Hematopoietic multipotent progenitor cell treated with erythropoietin and hydrocortisone succinate and interleukin-3 and kit ligand, for 8 days (in vitro differentiated cells): ENCODE measurements at places on chromosomes 7 and 10.

DNA sequence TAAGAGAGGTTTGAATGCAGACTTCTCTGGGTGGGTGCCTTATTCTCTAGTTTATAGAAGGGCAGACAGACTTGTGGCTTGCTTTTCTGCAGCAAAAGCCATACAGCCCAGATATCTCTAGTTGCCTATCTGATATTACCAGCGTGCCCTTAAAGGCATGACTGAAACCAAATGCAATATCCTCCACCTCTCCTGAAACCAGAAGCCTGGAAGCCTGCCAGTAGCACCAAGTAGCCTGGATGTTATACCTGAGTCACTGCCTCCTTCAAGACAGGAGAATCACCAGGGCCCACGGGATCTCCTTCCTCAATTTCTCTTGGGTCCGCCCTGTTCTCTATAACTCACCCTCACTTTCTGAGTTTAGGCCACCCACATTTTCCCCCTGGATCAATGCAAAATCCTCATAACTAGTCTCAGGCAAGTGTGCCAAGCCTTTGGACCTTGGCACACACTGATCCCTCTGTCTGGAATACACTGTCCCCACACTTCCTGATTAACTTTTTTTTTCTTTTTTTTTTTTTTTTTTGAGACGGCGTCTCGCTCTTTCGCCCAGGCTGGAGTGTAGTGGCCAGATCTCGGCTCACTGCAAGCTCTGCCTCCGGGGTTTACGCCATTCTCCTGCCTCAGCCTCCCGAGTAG, 638.4 kb downstream of the GALNT17 start:
- peak; percentile 6 for DNase-seq

DNA sequence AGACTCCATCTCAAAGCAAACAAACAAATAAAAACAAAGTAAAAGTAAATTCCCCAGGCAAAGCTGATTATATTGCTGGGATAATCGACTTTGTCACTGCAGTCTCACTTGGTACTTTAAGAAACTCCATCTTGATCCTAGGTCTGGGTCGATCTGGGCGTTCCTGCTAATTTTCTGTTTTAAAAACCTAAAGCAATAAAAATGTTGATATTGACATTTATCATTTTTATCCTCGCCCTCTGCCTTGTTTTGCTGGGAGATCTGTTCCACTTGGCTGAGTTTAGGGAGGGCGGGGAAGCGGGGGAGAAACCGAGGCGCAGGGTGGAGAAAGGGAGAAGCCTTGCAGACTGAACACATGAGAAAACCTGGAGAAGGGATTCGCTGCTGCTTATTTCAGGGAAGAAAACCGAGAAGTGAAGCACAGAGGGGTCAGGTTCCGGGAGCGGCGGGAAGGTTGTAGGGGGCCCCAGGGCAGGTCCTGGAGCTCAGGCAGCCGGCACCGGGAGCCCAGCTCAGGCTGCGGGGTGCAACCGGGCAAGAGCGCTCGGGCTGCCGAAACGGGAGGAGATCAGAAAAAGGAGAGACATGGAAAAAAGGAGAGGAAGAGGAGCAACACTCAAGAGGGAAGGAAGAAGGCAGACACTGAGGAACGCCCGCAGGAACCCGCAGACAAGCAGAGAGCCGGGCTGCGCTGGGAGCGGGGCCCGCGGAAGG, 27.3 kb upstream of the KMT2C start:
- no peak for DNase-seq

- DNase-seq: no peak
These were observed 96.1 kb upstream of the RHEB start for GRCh38 chr7:151615784-151616183.

DNA sequence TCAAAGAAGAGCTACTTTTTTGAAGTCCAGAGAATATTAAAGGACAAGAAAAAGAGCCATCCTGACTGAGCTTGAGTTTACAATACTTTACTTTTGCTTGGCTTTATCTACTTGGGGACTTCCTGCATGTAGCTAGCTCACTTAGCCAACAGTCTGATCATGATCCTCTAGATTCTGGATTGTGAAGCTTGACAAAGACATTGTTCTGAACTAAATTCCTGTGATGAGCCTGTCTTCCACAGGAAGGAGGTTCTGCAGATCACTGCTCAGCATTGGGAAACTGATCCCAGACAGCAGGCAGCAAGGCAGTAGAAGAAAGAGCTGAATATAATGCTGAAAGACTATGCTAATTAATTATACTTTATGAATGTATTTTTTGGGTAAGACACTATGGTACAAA, 296.4 kb downstream of the DGKB start:
- no peak for DNase-seq

GRCh38 chr10:121216295-121216694, 365.1 kb downstream of the WDR11 start:
- DNase-seq: no peak

- DNase-seq: no peak
These were observed 1089.6 kb upstream of the SORCS1 start for GRCh38 chr10:108254089-108254488.

DNA sequence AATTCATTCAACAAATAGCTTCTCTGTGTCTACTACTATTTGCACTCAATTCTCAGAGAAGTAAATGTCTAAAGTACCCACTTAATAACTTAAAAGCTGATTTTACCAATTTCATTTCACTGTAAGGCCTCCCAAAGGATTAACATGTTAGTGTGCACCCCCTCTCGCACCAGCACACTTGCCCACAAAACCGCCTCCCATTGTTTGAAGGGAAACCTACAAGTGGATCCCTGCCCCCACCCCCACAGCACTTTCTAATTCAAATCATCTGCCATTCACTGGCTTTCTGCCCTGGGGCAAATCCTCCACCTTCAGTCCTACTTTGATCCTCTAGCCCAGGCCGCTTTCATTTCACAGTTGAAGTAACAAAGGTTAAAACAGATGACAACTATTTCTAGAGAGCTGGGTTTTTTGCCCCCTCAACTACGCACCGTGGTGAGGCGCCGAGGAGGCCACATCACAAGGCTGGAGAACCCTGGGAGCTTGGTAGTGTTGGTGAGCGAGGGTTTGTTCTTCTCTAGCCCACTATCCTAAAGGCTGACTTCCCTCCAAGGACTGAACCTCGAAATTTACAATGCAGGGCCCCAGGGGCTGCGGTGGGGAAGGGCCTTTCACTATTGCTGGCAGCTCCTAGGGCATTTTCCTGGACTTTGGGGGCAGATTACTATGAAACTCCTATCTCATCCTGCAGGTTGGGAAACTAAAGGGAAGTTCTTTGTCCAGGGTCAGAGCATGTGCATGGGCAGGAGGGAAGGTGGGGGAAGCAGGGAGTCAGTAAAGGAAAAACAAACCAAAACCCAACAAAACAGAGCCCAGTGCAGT, 517.4 kb upstream of the ZMIZ1 start:
- DNase-seq: no peak

GRCh38 chr10:35545079-35545657, 60.0 kb upstream of the GJD4 start:
- no peak for DNase-seq

DNA sequence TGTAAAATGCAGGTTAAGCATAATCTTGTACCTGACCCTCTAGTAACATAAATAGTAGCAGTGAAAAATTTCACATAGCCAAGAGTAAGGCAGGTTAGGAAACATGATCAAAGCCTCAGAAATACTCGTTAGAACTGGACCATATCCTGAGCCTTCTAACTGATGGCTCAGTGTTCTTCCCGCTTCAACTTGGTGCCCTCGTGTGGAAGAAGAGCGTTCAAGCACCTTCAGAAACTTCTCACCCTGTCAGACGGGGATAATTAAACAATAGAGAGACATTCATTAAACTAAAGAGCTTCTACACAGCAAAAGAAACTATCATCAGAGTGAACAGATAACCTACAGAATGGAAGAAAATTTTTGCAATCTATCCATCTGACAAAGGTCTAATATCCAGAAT, 124.5 kb downstream of the MYOF start:
- peak; percentile 48 for DNase-seq

DNA sequence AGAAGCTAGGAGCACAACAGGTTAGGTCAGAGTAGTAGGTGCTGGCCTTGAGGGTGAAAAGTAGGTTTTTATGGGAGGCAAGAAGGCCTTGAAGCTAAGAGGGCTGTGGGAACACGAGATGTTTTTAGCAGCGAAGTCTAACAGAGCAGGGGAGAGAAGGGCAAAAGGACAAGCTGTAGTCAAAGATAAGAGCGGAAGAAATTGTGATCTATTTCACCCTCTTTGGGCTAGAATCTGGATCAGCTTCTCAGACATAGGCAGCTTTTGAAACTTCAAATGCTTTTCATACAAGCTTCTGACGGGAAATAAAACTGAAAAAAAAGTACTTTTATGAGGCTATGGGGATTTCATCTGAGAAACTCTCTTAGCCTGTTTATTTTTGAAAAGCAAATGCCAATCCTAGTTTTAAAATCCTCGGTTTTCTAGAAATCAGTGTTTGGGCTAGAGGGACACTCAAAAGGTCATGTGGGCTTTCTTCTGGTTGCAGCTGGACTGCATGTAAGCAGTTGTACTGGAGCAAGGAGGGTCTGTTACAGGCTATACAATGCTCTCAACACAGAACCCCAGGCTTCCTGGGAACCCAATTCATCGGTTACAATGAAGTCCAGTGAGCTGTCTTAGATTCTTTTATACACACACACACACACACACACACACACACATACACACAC, 83.6 kb downstream of the RNF216 start:
- DNase-seq: peak; percentile 50

GRCh38 chr10:129704786-129705525, 237.9 kb downstream of the MGMT start:
- DNase-seq: no peak

DNA sequence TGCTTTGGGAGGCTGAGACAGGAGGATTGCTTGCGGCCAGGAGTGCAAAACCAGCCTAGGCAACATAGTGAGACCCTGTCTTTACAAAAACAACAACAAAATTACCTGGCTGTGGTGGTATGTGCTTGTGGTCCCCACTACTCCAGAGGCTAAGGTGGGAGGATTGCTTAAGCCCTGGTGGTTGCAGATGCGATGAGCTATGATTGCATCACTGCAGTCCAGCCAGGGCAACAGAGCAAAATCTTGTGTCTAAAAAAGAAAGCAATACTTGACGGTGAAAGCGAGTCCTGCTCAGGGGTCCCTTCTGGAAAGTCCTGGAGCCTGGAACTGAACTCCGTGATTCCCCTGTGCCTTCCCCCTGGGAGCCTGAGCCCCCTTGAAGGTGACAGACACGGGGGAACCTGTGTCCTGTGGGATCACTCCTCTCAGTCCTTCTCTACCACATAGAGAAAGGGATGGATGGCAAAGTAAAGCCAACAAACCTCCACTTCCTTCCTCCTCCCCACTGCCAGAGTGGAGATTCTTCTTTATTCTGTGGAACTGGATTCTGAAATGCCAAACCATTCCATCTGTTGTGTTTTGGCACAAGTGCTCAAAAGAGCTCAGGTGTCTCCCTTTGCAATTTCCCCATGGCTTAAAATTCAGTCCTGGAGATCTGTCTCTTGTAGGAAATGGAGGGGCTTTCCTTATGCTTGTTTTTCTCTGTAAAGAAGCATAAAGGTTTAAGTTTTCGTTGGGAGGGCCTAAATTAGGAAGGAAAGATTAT, 50.6 kb downstream of the KIAA1217 start:
- DNase-seq: no peak

DNA sequence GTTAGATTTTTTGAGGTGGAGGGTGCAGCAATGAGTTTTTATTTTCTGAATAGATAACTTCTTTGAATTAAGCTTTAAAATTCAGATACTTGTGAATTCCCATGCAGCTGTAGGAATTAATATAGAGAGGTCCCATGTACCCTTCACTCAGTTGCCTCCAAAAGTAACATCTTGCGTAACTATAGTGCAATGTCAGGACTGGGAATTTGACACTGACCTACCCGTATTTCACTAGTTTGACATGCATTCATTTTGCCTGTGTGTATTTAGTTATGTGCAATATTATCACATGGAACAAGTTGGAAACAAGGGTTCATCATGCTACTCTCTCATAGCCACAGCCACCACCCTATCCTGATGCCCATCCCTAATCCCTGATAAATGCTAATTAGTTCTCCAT, 147.1 kb upstream of the IGFBP3 start:
- no peak for DNase-seq

DNA sequence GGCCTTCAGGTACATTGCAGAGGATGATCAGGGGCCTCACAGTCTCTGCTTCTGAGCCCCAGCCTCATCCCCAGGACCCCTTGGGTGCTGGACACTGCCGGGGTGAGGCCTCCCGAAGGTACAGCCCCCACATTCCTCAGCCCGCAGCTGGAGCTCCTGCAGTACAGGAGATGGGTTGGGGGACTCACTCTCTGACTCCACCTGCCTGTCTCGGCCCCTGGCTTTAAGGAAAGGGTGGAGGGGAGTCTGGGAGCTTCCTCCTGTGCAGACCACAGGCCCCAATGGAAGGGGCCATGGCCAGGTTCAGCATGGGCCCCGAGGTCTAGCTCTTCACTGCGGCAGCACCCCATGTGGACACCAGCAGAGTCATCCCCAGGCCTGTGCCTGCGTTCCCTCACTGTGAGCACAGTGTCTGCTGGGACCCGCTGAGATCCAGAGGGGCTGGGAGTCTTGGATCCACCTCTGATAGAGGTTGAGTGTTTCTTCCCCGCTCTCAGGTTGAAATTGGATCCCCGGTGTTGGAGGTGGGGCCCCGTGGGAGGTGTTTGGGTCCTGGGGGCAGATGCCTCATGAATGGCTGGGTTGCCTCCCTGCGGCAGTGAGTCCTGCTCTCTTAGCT, 99.9 kb downstream of the PRKAG2 start:
- no peak for DNase-seq

DNA sequence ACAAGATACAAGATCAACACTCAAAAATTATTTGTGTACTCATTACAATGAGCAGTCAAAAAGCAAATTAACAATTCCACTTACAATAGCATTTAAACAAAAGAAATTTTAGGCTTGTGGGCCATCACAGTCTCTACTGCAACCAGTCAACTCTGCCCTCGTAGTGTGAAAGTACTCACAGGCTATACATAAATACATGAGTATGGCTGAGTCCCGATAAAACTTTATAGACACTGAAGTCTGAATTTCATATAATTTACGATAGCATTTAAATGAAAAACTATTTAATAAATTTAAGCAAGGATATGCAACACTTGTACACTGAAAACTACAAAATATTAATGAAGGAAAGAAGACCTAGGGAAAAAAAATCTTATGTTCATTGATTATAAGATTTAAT, 90.1 kb downstream of the ZNF33B start:
- DNase-seq: no peak

- DNase-seq: no peak
These were observed 32.6 kb downstream of the STRIP2 start for GRCh38 chr7:129466796-129467195.

DNA sequence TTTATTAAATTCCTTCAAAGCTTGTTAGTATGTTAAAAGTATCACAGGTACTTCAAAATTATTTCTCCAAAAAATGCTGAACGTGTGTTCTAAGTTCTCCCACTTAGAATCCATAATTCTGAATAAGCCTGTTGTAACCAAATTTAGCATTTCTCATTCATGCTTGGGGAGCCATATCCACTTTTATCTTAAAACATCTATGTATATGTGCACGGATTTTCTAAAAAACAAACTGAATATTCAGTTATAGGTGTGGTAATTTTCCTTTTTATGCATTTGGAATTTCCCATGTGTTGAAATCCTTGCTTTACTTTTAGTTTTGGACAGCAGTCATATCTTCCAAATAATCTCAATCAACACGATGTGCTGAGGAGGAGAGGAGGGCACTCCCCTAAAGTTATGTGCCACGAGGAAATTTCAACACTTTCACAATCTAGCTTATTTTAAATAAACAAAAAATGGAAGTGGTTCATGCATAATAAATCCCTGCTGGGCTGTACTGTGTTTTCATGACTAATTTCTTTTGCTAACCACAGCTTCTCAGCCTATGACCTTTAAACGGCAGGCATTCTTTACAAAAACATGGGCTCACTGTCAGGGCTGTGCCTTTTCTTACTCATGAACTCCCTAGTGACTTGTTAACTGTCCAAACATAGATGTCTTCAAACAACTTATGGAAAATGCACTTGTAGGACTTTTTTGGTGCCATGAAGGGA, 380.3 kb upstream of the SEMA3C start:
- DNase-seq: no peak

GRCh38 chr10:104492329-104492940, 138.8 kb downstream of the CFAP58 start:
- DNase-seq: no peak
